Mesothelial cell of epicardium (in vitro differentiated cells): ENCODE measurements at places on chromosomes 3 and 15. TPM values are rescaled to one million over a fixed set of nuclear protein-coding genes. Genes with fewer than 3 reads are reported as not detected.
A peak's percentile ranks its signal among the peaks of the same experiment; 100 is the strongest.

DNA sequence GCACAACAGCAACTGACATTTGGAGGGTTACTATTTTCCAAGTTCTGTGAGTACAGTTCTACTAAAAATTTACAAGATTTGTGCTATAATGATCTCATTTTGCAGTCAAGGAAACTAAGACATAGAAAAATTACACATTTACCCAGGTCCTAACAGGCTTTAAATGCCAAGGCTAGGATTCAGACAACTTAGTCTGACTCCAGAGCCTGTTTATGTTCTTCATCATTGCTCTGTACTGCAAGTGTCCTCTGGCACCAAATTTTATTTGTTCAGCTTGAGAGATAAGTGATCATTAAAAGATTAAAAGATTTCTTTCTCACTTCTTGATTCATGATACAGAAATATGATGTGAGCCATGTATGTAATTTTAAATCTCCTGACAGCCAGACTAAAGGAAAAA, 290.8 kb downstream of the UBE2E2 start:
- H3K4me1 ChIP-seq, result peaks cover 28% of the 10 kb centered on the region
- H3K27me3 ChIP-seq, result peaks cover 8% of the 10 kb centered on the region
- H3K27ac ChIP-seq, result no peak overlapping the region
- H3K4me3 ChIP-seq, result no peak overlapping the region
- H3K36me3 ChIP-seq, result no peaks in the 10 kb centered on the region

BMF gene
- total RNA-seq, result 90.3 to 98.9 TPM (median 97.0 TPM) in 3 replicates

GRCh38 chr3:124707656-124708062, 22.6 kb upstream of the UMPS start:
- no peak for DNase-seq
- peaks cover 14% of the 10 kb centered on the region for H3K36me3 ChIP-seq
- H3K27me3 ChIP-seq, result no peaks in the 10 kb centered on the region

GRCh38 chr15:90650956-90651689, 66.0 kb upstream of the BLM start:
- no peaks in the 10 kb centered on the region for H3K27me3 ChIP-seq
- H3K27ac ChIP-seq, result peak overlapping the region; percentile 95
- H3K4me3 ChIP-seq, result no peak overlapping the region
- H3K4me1 ChIP-seq, result peaks cover 24% of the 10 kb centered on the region
- no peaks in the 10 kb centered on the region for H3K36me3 ChIP-seq

DNA sequence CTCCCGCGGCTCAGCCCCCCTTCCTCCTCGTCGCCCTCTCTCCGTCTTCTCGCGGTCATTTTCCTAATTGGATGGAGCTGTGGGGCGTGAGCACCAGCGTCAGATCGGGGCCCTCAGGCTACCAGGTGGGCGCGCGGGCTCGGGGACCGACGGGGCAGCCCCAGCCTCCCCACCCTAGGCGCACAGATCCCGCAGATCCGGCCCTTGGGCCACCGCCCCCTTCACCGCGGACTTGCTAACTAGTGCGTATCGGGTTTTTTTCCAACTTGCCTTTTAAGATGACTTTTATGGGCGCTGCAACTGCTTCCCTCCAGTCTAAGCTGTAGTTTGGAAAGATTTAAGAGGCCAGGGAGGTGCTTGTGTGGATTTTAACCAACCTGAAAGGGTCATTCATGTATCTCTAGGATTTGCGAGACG, 1.3 kb downstream of the ZNF710 start:
- H3K4me1 ChIP-seq, result peaks cover 33% of the 10 kb centered on the region
- no peaks in the 10 kb centered on the region for H3K36me3 ChIP-seq
- DNase-seq, result peak; percentile 60
- H3K27me3 ChIP-seq, result no peaks in the 10 kb centered on the region
- H3K27ac ChIP-seq, result peak overlapping the region; percentile 90

TMEM212 gene
- not detected in 3 replicates for total RNA-seq

FAM98B gene
- 27.8 to 31.6 TPM (median 28.5 TPM) in 3 replicates for total RNA-seq

SMCO1 gene
- not detected in 3 replicates for total RNA-seq

FGD5 gene
- total RNA-seq, result 3.2 to 3.5 TPM (median 3.4 TPM) in 3 replicates
